NAMALWA (cell line): ENCODE measurements at places on chromosomes 16 and 17.
A peak's percentile ranks its signal among the peaks of the same experiment; 100 is the strongest.

GRCh38 chr16:81860287-81861266 lies 81.5 kb downstream of the PLCG2 start:
- DNase-seq: no peak

GRCh38 chr16:30354423-30355143 lies 525 bp downstream of the CD2BP2 start:
- DNase-seq: peak; percentile 42

- DNase-seq: peak; percentile 82
Observed at GRCh38 chr17:51166987-51167931, 1.0 kb downstream of the NME2 start.

GRCh38 chr16:58299757-58300349 lies 5.0 kb upstream of the PRSS54 start:
- peak; percentile 67 for DNase-seq

DNA sequence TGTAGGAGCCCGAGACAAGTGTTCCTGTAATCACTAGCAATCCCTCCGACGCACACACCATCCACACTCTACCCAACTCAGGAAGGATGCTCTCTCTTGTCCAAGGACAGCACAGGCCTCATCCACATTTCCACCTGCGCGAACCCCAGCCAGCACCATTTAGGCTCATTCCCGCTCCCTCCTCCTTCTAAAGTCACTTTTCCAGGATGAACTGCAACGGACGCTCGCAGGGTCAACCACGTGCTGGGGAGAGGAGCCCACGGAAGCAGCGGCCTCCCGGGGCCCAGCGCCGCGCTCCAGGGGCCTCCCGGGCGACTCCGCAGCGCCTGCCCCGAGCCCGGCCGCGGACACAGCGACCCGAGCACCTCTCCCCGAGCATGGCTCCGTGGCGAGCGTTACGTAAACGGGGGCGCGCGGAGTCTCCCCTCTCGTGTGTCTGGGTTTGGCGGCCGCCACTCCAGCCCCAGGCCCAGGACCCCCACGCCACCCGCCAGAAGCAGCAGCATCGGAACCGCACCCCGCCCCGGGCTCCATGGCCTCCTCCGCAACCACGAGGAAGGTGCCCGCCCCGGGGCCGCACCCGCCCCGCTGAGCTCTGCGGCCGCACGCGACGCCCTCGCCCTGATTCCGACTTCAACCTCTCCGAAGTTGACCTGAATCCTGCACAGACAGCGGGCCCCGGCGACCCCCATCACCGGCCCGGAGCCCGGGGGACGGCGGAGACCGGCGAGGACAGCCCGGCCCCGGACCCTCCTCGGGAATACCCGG lies 668 bp downstream of the USP36 start:
- DNase-seq: peak; percentile 56
